ENCODE measurements at places on chromosomes 7 and 10.

DNA sequence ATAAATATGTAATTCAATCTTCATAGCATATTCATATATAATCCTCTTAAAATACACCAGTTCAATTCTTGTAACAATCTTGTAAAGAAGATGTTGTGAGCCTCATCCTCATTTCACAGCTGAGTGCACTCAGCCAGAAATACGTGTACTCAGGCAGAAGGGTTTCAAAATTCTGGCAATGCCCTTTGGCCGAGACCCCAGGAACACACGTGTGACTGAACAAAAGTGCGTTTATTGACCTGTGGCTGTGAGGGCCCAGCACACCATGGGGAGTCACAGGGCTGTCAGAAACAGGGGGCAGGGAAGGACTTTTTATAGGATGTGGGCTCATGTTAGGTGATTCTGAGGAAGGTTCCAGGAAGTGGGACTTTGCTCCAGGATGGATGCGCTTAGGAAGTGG, 21.5 kb downstream of the GIMAP8 start:
- H3K27me3 ChIP-seq = no peaks in the 10 kb centered on the region
- H3K4me3 ChIP-seq = no peak overlapping the region
- H3K4me1 ChIP-seq = no peaks in the 10 kb centered on the region
- no peak for DNase-seq
- no peaks in the 10 kb centered on the region for H3K36me3 ChIP-seq
- no peak overlapping the region for H3K27ac ChIP-seq

DNA sequence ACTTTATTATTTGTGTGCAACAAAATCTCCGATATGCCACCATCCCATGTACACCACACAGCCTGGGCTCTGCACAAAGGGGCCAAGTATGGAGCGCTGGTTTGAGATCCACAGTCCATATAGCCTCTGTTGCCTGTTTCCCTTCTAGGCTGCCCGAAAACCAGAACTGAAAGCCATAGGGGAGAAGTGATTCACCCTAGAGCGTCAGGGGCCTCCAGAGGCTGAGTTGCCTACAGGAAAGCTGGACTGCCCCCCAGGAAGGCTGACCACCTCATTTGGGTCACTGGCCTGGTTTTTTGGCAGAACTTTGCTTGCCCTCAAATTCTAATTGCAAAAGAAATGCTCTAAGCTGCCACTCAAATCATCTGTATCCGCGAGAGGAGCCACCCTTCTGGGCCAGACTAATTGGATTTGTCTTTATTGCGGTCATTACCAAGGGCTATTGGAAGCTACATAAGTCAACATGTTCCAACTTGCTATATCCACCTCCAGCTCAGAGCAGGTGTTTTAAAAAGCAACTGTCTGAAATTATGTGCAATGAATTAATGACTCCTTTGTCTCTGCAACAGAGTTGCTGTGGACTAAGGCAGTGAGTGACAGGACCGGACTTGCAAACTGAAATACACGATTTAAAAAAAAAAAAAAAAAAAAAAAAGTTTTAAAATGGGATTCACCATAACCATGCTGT, 28.3 kb upstream of the FRMD4A start:
- no peaks in the 10 kb centered on the region for H3K27me3 ChIP-seq
- no peaks in the 10 kb centered on the region for H3K4me1 ChIP-seq
- DNase-seq = no peak
- no peak overlapping the region for H3K27ac ChIP-seq
- H3K4me3 ChIP-seq = no peak overlapping the region
- no peaks in the 10 kb centered on the region for H3K36me3 ChIP-seq

GRCh38 chr7:39624935-39625694, 1.7 kb downstream of the RALA start:
- H3K36me3 ChIP-seq = peaks cover 9% of the 10 kb centered on the region
- H3K4me1 ChIP-seq = peaks cover 2% of the 10 kb centered on the region
- H3K27ac ChIP-seq = no peak overlapping the region
- peak overlapping the region; percentile 93 for H3K4me3 ChIP-seq

DNA sequence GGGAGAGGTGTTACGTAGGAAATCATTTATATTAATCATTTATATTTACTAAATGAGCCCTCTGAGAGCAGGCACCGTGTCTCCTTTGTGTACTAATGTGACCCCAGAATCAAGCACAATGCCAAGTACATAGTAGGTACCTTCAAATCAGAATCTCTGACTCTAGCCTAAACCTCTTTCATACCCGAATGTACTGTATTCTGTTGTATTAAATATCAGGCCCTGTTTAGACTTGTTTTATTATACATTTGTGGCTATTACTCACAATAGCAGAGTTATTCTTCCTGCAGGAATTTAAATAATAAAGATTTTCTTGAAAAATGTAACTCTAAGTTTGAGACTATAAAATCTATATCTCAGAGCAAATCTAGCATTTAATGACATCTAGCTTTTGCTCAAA, 297.3 kb downstream of the EXOC4 start:
- peaks cover 2% of the 10 kb centered on the region for H3K4me1 ChIP-seq
- H3K36me3 ChIP-seq = no peaks in the 10 kb centered on the region
- DNase-seq = no peak

DNA sequence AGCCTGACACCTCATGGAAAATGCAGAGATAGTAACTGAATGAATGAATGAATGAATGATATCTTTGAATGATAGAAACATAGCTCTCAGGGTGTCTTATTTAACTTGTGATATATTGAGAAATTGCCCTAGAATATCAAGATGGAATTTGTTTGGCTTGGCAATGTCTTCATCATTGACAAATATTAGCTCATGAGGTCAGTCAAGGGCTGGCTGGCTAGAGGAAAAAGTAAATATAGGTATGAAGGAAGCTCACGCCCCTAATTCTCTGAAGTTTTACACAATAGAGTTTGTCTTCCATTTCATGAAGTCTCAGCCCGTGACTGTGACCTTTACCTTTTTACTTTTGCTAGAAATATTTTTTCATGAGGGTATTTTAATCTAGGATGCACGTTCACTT, 305.2 kb downstream of the ADARB2 start:
- no peaks in the 10 kb centered on the region for H3K27me3 ChIP-seq
- no peak overlapping the region for H3K27ac ChIP-seq
- H3K36me3 ChIP-seq = peaks cover 2% of the 10 kb centered on the region
- H3K4me1 ChIP-seq = no peaks in the 10 kb centered on the region

- H3K4me1 ChIP-seq = no peaks in the 10 kb centered on the region
- H3K4me3 ChIP-seq = no peak overlapping the region
- no peaks in the 10 kb centered on the region for H3K27me3 ChIP-seq
- no peak overlapping the region for H3K27ac ChIP-seq
- no peaks in the 10 kb centered on the region for H3K36me3 ChIP-seq
These were observed 11.4 kb downstream of the SCIN start for GRCh38 chr7:12581897-12582296.

DNA sequence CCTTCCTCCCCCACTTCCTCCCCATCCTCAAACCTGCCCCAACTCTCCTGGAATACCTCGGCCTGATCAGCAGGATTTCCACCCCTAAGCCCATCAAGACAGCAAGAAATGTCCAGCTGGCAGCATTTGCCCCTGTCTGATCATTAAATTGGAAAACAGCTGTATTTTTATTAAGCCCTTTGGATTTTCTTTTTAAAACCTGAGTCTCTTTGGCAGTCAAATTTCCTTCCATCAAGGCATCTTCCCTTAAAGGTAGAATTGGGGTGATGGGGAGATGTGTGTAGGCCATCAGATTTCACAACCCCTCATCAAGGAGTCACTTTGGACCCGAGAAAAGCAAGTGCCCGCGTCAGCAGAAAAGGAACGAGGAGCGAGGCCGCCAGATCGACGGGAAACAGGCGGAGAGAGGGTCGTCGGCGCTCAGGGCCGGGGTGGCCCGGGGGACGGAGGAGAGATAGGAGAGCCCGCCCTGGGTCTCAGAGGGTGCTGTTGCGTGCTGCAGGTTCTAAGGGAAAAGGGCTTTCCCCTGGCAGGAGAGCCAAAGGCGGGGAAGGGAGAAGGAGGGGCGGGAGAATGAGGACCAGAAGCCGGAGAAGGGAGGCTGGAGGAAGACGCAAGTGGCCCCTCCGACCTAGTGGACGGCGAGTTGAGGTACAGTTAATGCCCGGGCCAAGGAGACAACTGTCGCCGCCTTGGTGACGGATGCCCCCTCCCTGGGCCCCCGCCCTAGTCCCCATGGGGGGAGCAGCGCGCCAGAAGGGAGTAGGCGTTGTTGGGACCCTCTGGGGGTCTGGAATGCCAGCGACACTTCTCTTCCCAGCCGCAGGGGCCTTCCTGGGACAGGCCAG, 11.5 kb upstream of the GATA3 start:
- H3K4me3 ChIP-seq = peak overlapping the region; percentile 60
- DNase-seq = peak; percentile 49
- H3K4me1 ChIP-seq = peaks cover 1% of the 10 kb centered on the region
- peaks cover 100% of the 10 kb centered on the region for H3K27me3 ChIP-seq

- H3K4me1 ChIP-seq = peaks cover 9% of the 10 kb centered on the region
- peak; percentile 73 for DNase-seq
- no peaks in the 10 kb centered on the region for H3K36me3 ChIP-seq
- no peaks in the 10 kb centered on the region for H3K27me3 ChIP-seq
- H3K4me3 ChIP-seq = no peak overlapping the region
These were observed 124.0 kb downstream of the CNNM2 start for GRCh38 chr10:103042129-103042528.

GRCh38 chr7:4000934-4001333, 681.2 kb upstream of the FOXK1 start:
- no peaks in the 10 kb centered on the region for H3K4me1 ChIP-seq
- H3K36me3 ChIP-seq = no peaks in the 10 kb centered on the region
- no peak overlapping the region for H3K27ac ChIP-seq
- H3K4me3 ChIP-seq = no peak overlapping the region

GRCh38 chr7:31019509-31019908, 32.6 kb upstream of the ADCYAP1R1 start:
- no peak overlapping the region for H3K27ac ChIP-seq
- no peaks in the 10 kb centered on the region for H3K27me3 ChIP-seq
- H3K4me3 ChIP-seq = no peak overlapping the region
- peaks cover 8% of the 10 kb centered on the region for H3K4me1 ChIP-seq
- no peaks in the 10 kb centered on the region for H3K36me3 ChIP-seq
- DNase-seq = no peak

- H3K36me3 ChIP-seq = peaks cover 6% of the 10 kb centered on the region
- peaks cover 2% of the 10 kb centered on the region for H3K4me1 ChIP-seq
- no peak overlapping the region for H3K4me3 ChIP-seq
These were observed 100.1 kb upstream of the TMEM72 start for GRCh38 chr10:44811072-44811471.

DNA sequence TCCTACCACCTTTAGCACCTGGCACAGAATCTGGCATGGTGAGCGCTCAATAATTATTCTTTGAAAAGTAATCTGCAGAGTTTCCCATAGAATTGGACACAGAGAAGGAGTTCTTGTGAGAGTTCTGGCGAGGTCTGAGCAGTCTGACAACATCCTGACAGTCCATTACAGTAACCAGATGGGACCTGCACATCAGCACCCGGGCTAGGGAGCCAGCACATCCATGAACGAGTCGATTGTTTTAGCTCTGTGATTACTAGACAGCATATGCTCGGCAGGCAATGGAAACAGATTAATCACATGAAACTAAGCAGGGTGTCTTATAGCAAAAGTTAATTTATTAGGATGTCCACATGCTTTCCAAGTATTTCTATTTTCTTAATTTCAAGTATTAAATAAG, 96.7 kb downstream of the SEMA3D start:
- H3K4me1 ChIP-seq = no peaks in the 10 kb centered on the region
- no peaks in the 10 kb centered on the region for H3K27me3 ChIP-seq
- H3K36me3 ChIP-seq = no peaks in the 10 kb centered on the region
- no peak for DNase-seq

GRCh38 chr10:35834877-35835494, 192.9 kb upstream of the FZD8 start:
- H3K36me3 ChIP-seq = no peaks in the 10 kb centered on the region
- H3K4me1 ChIP-seq = no peaks in the 10 kb centered on the region
- no peaks in the 10 kb centered on the region for H3K27me3 ChIP-seq
- H3K27ac ChIP-seq = no peak overlapping the region
- DNase-seq = no peak

- H3K4me3 ChIP-seq = no peak overlapping the region
- H3K27me3 ChIP-seq = no peaks in the 10 kb centered on the region
- DNase-seq = no peak
- H3K36me3 ChIP-seq = no peaks in the 10 kb centered on the region
- H3K4me1 ChIP-seq = peaks cover 3% of the 10 kb centered on the region
These were observed 5.8 kb downstream of the SYNPO2L start for GRCh38 chr10:73649876-73650536.

DNA sequence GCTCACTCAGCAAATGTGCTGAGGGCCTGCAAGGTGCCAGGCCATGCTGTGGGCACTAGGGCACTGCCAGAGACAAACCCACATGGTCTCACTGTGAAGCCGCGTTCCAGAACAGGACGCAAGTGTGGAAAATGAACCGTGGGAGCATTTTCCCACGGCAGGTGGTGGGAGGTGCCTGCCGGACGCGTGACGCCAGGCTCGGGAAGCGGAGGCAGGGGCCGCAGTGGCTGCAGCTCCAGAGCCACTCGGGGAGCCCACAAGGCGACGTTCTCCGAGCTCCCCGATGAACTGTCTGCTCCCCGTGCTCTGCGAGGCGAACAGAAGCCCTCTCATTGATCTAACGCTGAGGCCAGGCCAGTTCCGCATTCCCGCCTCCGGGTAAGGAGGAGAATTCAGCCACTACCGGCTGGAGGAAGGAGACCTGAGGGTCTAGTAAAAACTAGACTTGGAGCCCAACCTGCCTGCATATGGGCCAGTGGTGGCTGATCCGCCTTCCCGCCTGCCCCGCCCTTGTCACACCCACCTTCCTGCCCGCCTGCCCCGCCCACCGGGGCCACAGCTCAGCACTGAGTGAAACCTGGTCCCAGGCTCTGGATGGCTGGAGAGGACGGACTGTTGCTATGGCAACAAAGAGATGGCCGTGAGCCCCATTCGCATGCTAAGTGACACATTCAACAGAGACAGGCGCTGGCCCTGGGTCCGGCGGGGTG, 13.1 kb downstream of the ADGRA1 start:
- H3K4me3 ChIP-seq = peak overlapping the region; percentile 42
- H3K36me3 ChIP-seq = no peaks in the 10 kb centered on the region
- H3K27me3 ChIP-seq = no peaks in the 10 kb centered on the region
- H3K4me1 ChIP-seq = no peaks in the 10 kb centered on the region
- DNase-seq = peak; percentile 99

GRCh38 chr10:26486990-26487850, 49.1 kb downstream of the APBB1IP start:
- no peaks in the 10 kb centered on the region for H3K4me1 ChIP-seq
- no peak for DNase-seq

DNA sequence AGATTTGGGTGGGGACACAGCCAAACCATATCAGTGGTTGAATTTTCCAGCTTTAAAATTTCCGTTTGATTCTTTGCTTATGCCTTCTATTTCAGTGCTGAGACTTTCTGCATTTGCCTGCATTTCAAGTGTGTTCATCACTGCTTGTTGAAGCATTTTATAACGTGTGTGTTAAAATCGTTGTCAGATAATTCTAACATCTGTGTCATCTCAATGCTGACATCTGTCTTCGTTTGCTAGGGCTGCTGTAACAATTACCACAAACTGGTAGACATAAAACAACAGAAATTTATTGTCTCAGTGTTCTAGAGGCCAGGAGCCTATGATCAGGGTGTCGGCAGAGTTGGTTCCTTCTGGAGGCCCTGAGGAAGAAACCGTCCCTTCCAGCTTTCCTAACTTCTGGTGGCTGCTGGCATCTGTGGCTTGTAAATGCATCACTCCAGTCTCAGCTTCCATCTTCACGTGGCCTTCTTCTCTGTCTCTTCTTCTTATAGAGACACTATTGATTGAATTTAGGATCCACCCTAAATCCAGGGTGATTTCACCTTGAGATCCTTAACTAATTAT, 71.1 kb upstream of the SDK1 start:
- H3K27ac ChIP-seq = no peak overlapping the region
- H3K4me1 ChIP-seq = no peaks in the 10 kb centered on the region
- no peaks in the 10 kb centered on the region for H3K27me3 ChIP-seq
- DNase-seq = no peak
- H3K36me3 ChIP-seq = no peaks in the 10 kb centered on the region
